Stimulated activated CD4-positive, alpha-beta T cell treated with anti-CD3 and anti-CD28 coated beads, Interleukin-1b, Interleukin-23, amount 100 ng/mL, for 48 hours (primary cell): ENCODE measurements at places on chromosomes 12 and 14.

GRCh38 chr12:102016472-102016871, 45.3 kb downstream of the WASHC3 start:
- DNase-seq: no peak

- DNase-seq: no peak
These were observed 231.2 kb downstream of the C12orf75 start for GRCh38 chr12:105561546-105562198.

DNA sequence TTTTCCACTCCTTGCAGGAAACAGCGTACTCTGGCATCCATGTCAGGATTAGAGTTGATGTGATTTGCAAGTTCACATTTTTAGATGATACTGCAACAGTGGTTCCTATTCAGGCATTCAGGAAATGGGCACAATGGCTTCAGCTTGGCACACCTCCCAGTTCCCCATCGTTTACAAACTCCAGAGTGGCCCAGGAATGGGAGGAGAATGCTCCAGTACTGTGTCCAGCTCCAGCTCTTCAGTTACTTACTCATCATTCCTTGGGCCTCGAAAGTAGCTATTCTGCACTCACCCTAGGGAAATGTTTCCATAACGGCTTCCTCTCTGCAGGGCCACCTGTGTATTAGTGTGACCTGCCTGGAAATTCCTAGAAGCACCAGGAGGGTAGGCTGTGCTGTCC, 239.7 kb upstream of the RGS6 start:
- no peak for DNase-seq

- DNase-seq: no peak
These were observed 1.5 kb downstream of the KDM2B start for GRCh38 chr12:121579190-121579791.

- DNase-seq: no peak
These were observed 207.0 kb downstream of the ATP23 start for GRCh38 chr12:58148405-58148804.

DNA sequence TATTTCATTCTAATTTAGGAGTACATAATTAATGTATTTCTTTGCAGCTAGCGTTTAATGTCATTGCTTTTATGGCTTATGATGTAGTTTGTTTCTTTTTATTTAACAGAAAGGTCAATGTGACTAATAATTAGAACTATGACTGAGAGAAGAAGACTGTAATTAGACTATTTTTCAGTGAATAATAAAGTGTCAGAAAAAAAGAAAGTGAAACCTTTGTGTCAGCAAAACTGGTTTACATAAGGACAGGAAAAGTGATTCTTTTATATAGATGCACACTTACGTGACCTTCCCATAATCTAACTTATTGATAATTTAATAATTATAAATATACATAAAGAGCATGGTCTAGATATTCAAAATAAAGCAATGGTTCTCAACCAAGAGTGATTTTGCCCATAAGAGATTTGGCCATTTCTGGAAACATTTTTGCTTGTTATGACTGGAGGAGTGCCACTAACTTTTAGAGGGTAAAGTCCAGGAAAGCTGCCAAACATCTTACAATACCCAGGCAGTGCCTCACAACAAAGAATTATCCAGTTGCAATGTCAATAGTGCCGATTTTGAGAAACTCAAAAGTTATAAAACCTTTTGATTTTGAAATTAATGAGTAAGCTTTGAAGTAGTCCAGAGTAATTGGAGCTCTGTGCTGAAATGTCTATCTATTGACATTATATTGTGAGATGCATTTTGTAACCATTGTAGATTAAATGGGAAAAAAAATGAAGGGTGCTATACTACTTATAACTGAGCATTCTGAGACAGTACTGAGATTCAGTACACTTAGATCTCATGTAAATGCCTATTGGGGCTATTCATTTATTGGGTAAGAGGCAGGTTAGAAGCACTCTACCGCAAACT, 227.1 kb downstream of the C12orf50 start:
- DNase-seq: no peak

- DNase-seq: no peak
These were observed 42.6 kb upstream of the PRIMA1 start for GRCh38 chr14:93830753-93831461.

- DNase-seq: no peak
These were observed 129.4 kb downstream of the PELI2 start for GRCh38 chr14:56247495-56248200.
